Dermis blood vessel endothelial cell (primary cell): ENCODE measurements at places on chromosomes 5 and 9. TPM values are rescaled to one million over a fixed set of nuclear protein-coding genes. Genes with fewer than 3 reads are reported as not detected.

Gene ENTPD2
- not detected in 2 replicates for total RNA-seq

Gene PRRX2
- 0.56 and 1.2 TPM in 2 replicates for total RNA-seq

Gene PCDHB1
- not detected in 2 replicates for total RNA-seq

DNA sequence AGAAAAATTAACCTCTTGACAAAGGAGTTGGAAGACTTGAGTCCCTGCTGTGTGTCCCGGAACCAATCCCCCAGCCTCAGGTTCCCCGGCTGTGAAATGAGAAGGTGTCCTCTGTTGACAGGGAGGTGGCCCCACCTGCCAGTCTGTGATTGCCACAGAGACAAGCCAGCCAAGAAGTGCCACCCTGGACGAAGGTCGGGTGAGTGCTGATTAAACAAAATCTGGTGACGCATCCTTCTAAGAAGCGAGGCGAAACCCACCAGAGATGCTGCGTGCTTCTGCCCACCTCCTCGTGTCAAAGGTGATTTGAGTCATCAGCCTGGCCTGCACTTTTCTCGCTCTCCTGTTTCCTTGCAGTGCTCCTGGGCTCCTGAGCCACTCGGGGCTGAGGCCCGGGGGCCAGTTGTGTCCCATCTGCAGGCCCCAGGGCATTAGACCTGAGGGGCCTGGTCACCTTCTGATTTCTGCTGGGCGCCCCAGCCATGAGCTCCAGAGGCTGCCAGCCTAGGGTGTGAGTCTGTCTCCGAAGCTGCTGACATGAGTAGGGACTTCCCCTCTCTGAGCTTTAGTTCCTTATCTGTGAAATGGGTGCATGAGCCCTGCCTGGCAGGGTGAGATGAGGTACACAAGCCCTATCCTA, 28.7 kb downstream of the NEK6 start:
- peak; percentile 80 for DNase-seq
